Hair follicle dermal papilla cell (primary cell): ENCODE measurements at places on chromosomes 1 and 21. TPM values are rescaled to one million over a fixed set of nuclear protein-coding genes. Genes with fewer than 3 reads are reported as not detected.

Gene CD101
- 0.49 TPM in 1 of 2 replicates, not detected in the other for total RNA-seq

Gene PAX7
- not detected in 2 replicates for total RNA-seq

Gene RPRD2
- total RNA-seq, result 12.1 and 12.8 TPM in 2 replicates

Gene PCAT6
- total RNA-seq, result not detected in 2 replicates

Gene IRF6
- total RNA-seq, result 1.1 and 2.1 TPM in 2 replicates

Gene CLCNKB
- 0.24 and 0.32 TPM in 2 replicates for total RNA-seq

Gene CD160
- total RNA-seq, result not detected in 2 replicates

Gene INAVA
- total RNA-seq, result 0.16 TPM in 1 of 2 replicates, not detected in the other

Gene HHIPL2
- 1.8 and 3.9 TPM in 2 replicates for total RNA-seq

Gene TAGLN2
- 124 and 172 TPM in 2 replicates for total RNA-seq

Gene RNU1-2
- total RNA-seq, result under 0.01 TPM in 2 replicates

Gene CBS
- total RNA-seq, result 46.2 and 119 TPM in 2 replicates

Gene CFAP45
- total RNA-seq, result 0.12 and 0.16 TPM in 2 replicates

Gene TDRD5
- total RNA-seq, result not detected in 2 replicates

Gene AMPD1
- not detected in 2 replicates for total RNA-seq

Gene MRPS15
- total RNA-seq, result 44.2 and 47.9 TPM in 2 replicates

Gene NBPF3
- 24.7 and 29.3 TPM in 2 replicates for total RNA-seq

Gene ATXN7L2
- total RNA-seq, result 3.5 and 3.7 TPM in 2 replicates

Gene PEAR1
- total RNA-seq, result 4.3 and 5.0 TPM in 2 replicates

Gene DEPDC1
- 1.5 and 1.6 TPM in 2 replicates for total RNA-seq

Gene OLIG2
- not detected in 2 replicates for total RNA-seq

Gene SPATA6
- 8.4 and 10.2 TPM in 2 replicates for total RNA-seq

Gene ESRRG
- under 0.01 TPM in 1 of 2 replicates, not detected in the other for total RNA-seq

Gene MARK1
- 3.5 and 6.0 TPM in 2 replicates for total RNA-seq

Gene KCNE1
- 0.12 and 0.81 TPM in 2 replicates for total RNA-seq

Gene RIMKLA
- not detected in 2 replicates for total RNA-seq

Gene CELA3A
- total RNA-seq, result not detected in 2 replicates

Gene ADAMTS5
- 49.8 and 51.8 TPM in 2 replicates for total RNA-seq

Gene SPRR1B
- not detected in 2 replicates for total RNA-seq

Gene SHE
- total RNA-seq, result 0.12 TPM in 1 of 2 replicates, not detected in the other

Gene SLC9C2
- not detected in 2 replicates for total RNA-seq

Gene C1QTNF12
- total RNA-seq, result 0.36 and 1.1 TPM in 2 replicates

Gene DNM3
- 9.7 and 11.0 TPM in 2 replicates for total RNA-seq

Gene IPO13
- 26.4 and 28.3 TPM in 2 replicates for total RNA-seq

Gene RSPH1
- total RNA-seq, result not detected in 2 replicates

Gene FABP3
- total RNA-seq, result 146 and 154 TPM in 2 replicates

Gene CTSE
- total RNA-seq, result not detected in 2 replicates

Gene UBL4B
- total RNA-seq, result 2.3 and 7.5 TPM in 2 replicates

Gene FAM78B
- total RNA-seq, result 0.61 and 1.5 TPM in 2 replicates

Gene AADACL4
- total RNA-seq, result 0.16 TPM in 1 of 2 replicates, not detected in the other

Gene GPR25
- not detected in 2 replicates for total RNA-seq
